Left kidney (tissue), 8 donors: ENCODE measurements at places on chromosomes 11 and 22. TPM values are rescaled to one million over a fixed set of nuclear protein-coding genes. Genes with fewer than 3 reads are reported as not detected.

GRCh38 chr22:38614332-38615063 lies 41.7 kb downstream of the FAM227A start:
- no peak for DNase-seq

DNA sequence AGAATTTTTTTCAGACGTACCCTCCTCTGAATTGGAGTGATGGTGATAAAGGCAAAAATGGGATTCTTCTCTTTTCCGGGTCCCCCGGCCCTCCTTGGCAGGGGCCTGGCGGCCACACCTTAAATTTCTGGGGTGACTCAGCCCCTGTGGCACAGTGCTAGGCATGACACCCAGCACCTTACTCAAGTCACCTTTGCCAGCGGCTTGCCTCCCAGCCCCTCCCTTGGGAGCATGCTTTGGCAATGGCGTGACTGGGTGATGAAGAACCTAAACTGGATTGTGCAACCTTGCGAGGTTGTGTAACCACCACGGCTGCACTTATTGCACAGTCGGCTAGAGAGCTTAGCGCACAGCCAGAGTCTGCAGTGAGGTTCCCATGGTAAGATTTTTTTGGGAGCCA lies 16.2 kb upstream of the LDLRAD3 start:
- no peak for DNase-seq

GRCh38 chr22:49025791-49026493 lies 801.7 kb downstream of the BRD1 start:
- no peak for DNase-seq

DNA sequence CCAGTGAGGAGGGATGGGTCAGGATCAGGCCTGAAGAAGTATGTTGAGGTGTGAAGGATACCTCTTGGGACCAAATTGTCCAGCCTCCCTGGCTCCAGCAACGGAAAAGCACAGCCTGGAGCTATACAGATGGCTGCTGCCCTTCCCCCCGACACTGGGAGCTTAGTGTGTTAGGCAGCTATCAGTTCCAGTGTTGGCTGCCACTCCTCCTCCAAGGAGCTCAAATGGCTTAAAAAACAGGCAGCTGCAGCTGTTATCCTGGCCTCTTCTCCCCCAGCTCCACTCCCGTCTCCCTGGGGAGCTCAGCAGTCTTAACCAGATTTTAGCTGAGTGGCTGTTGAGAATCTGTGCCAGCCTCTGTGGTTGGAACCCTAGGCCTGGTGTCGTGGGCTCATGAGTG lies 225.0 kb downstream of the JRKL start:
- no peak for DNase-seq

GRCh38 chr11:46386005-46386578 lies 4.6 kb downstream of the MDK start:
- no peak for DNase-seq

GRCh38 chr11:3836903-3837302 lies 3.9 kb downstream of the RHOG start:
- no peak for DNase-seq

DNA sequence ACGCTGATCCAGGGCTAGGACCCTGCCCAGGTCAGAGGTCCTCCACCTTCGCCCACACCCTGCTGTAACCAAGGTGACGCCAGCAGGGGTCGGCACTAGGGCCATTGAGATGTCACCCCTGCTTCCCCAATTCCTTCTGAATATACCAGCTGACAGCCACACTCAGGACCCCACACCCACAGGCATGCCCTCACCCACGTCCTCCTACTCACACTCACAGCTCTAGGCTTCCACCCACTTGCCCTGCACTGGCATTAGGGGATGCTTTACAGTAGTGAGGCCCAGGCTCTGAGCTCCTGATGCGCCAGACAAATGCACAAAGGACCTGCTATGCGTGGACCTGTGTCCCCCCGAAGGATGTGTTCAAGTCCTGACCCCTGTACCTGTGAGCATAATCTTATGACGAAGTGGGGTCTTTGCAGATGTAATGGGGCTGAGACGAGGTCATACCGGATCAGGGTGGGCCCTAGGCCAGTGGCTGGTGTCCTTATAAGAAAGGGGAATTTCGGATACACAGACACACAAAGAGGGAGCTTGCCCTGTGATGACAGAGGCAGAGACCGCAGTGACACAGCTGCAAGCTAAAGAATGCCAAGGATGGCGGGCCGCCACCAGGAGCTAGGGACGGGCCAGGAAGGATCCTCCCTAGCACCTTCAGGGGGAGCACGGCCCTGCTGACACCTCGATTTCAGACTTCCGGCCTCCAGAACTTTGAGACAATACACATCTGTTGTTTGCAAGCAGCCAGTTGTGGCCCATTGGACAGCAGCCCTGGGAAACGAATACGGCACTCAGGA lies 11.2 kb downstream of the WNT11 start:
- DNase-seq: no peak

DNA sequence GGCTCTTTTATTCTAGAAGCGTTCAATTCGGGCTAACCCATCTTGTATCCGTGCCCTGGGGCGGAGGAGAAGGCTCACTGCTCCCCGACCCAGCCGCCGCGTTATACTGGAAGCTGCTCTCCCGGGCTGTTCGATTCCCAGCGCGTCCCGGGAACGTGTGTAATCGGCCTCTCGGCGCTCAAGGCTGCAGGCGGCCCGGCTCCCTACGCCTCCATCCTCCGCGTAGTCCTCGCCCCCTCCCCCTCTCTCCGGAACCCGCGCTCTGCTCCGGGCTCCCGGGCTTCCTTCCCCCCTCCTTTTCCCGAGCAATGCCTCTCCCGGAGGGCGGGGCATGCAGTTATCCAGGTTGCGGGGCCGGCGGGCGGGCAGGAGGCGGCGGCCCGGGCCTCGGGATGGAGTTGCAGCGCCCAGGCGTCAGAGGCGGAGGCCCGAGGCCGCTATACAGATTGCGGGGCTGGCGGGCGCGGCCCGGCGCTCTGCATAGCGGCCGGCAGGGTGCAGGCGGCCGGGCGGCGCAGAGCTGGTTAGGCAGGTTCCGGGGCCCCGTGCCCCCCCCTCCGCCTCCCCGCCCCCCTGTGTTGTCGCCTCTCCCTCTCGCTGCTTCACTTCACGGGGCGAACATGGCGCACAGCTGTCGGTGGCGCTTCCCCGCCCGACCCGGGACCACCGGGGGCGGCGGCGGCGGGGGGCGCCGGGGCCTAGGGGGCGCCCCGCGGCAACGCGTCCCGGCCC lies at the start of gene KMT2A:
KMT2A (plus strand) TSS at position 600 of the 732 bp plus-strand sequence; CDS start at position 621, 21 bp downstream.
- DNase-seq: peak; percentile 98

Gene SMIM35
- 0.17 TPM for polyA plus RNA-seq

Gene PRODH
- 11.9 TPM for polyA plus RNA-seq

Gene OR52E8
- polyA plus RNA-seq: not detected

Gene IRAG1
- 12.0 TPM for polyA plus RNA-seq

Gene OR8G1
- not detected for polyA plus RNA-seq

Gene CATSPERZ
- polyA plus RNA-seq: not detected

Gene SLC35E4
- polyA plus RNA-seq: 1.3 TPM

Gene TEAD1
- 94.4 TPM for polyA plus RNA-seq
